T-helper 17 cell (primary cell): ENCODE measurements at places on chromosomes 2 and 18.
A peak's percentile ranks its signal among the peaks of the same experiment; 100 is the strongest.

GRCh38 chr2:54099370-54099769, 16.0 kb upstream of the ACYP2 start:
- no peak for DNase-seq

DNA sequence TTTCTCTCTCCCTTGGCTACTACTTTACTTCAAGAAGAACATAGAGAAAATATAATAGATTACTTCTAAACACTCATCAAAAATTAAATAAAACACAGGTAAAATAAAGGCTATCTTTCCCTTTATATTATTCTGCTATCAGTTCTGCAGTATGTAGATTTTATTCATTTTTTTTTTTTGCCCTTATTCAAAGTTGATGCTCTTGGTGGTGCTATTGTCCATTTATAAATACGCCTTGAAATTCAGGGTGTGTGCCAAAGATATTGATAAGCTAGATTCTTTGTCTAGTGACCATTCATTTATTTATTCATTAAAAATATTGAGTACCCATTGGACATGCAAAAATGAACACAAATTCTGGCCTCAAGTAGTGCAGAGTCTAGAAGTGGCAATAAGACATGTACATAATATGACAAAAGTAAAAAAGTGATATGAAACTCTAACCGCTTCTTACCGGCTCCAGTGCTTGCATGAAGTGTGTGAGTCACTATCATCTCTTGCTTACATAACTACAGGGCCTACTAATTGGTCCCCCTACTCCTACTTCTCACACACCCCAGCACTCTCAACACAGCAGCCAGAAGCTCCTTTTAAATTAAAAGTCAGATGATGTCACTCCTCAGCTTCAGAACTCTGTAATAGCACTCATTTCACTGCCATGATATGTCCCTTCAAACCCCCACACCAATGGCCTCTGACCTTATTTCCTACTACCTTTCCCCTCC, 208.3 kb upstream of the FANCL start:
- no peak for DNase-seq

- no peak for DNase-seq
Observed at GRCh38 chr2:142484111-142484510, 353.3 kb upstream of the LRP1B start.

- DNase-seq = no peak
Observed at GRCh38 chr18:35045806-35046205, 4.6 kb downstream of the MAPRE2 start.

DNA sequence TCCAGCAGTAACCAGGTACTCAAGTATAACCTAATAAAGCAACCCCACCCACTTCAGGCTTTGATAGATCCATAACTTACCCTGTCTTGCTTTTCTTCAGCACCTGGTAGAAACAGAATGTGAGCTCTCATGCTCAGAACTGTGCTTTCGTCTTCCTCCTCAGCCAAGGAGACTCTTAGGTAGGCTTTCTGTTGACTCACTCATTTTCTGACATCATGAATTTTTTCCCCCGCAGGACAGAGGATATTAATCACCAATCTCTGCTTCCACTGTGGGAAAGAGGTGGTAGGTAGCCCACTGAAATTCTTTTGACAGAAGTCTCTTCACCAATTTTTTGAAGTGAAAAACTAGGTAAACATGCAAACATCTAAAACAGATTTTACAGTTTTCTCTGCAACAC, 241.2 kb upstream of the KCNJ3 start:
- no peak for DNase-seq

DNA sequence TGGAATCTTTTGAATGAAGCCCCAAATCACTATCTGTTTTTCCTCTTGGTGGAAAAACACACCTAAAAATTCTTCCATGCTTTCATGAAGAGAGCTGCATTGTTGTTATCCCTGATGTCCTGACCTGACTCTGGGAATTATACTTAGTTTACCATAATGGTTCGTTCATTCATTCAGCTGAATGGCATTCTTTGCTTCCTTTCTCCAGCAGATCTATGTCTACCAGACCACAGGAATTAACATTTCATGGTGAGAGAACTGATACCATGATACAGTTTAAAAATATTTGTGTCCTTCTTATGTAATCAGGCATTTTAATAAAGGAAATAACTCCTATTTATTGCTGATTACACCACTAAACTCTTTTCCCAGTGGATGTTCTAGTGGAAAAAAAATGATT, 11.1 kb upstream of the SLC4A10 start:
- DNase-seq = no peak

- DNase-seq = no peak
Observed at GRCh38 chr2:229257985-229258384, 13.1 kb downstream of the PID1 start.

- DNase-seq = no peak
Observed at GRCh38 chr2:33602201-33602830, 3.2 kb upstream of the FAM98A start.

- no peak for DNase-seq
Observed at GRCh38 chr2:202883987-202884675, 12.6 kb upstream of the ICA1L start.

GRCh38 chr2:225355788-225356187, 43.7 kb upstream of the NYAP2 start:
- no peak for DNase-seq

DNA sequence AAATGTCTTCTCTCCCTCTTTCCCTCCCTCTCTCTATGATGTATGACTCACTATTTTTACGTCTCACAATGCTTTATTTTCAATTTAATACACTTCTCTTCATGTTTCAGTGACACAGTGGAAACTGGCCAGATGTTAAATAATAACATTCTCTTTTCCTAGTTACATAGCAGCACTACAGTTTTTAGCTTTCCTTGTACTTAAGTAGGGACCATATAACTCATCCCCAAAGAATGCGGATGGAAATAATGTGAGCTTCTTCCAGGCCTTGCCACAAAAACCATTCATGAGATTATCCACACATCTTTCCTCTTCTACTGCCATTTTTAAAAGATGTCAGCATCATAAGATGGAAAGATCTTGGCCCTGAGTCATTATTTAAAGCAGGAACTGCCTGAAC, 789.4 kb downstream of the LRP1B start:
- DNase-seq = no peak

- no peak for DNase-seq
Observed at GRCh38 chr18:42514512-42514911, 559.5 kb downstream of the PIK3C3 start.

DNA sequence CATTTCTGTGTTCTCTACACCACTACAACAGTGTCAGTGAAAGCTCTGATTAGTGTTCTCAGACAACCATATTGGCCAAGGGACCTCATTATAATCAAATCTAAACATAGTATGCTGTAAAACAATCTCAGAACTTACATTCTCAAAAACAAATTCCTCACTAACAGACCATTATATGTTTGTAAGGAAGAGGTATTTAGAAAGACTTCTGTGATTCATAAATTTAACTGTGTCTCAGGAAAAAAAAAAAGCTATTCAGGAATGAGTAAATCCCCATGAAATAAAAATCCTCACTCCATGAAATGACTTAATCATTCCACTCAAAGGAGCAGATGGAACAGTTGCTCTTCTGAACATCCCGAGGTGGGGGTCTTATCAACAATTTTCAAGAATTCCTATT, 413.0 kb downstream of the CDH2 start:
- no peak for DNase-seq

DNA sequence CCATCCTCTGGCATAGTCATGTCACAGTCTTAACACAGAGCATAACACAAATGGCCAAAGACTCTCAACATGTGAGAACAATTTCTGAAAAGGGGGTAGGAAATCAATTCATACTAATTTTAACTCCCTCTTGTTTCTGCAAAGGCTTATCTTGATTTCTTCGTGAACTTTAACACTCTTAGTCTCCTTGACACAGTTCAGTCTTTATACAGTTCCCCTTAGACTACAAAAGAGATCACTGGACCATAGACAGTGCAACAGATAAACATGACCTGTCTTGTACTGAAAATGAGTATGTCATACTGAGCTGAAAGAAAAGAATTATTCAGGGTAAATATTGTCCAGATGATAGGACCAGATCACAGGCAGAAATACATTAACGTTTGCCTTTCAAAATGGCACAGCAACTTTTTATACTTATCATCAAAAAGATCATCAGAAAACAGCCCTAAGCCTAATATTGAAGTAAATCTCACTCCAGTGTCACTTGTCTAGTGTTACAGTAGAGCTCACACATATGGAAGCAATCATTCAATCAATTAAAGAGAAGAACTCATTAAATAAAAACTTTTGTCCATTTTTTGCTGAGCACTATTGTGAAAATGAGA, 56.4 kb upstream of the VRK2 start:
- DNase-seq = no peak

GRCh38 chr18:79578396-79579260, 101.0 kb upstream of the CTDP1 start:
- DNase-seq = no peak

DNA sequence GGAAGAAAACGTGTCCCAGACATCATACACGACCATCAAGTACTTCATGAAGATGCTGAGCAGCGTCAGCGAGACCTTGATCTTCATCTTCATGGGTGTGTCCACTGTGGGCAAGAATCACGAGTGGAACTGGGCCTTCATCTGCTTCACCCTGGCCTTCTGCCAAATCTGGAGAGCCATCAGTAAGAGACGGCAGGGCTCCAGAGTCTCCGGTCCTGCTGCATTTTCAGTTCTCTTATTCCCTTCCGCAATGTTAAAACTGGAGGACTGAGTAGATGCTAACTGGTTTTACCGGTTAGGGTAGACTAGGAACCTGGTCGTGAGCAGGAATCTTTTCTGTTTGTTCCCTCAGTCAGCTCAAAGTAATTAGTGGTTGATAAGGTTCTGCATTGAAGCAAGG, 32.3 kb downstream of the SLC9A4 start:
- DNase-seq = no peak

- peak; percentile 44 for DNase-seq
Observed at GRCh38 chr18:26133652-26134051, at the start of gene PSMA8. TSS of gene PSMA8 (plus strand) at chr18:26133869. CDS start at chr18:26133966, 97 bp downstream.

DNA sequence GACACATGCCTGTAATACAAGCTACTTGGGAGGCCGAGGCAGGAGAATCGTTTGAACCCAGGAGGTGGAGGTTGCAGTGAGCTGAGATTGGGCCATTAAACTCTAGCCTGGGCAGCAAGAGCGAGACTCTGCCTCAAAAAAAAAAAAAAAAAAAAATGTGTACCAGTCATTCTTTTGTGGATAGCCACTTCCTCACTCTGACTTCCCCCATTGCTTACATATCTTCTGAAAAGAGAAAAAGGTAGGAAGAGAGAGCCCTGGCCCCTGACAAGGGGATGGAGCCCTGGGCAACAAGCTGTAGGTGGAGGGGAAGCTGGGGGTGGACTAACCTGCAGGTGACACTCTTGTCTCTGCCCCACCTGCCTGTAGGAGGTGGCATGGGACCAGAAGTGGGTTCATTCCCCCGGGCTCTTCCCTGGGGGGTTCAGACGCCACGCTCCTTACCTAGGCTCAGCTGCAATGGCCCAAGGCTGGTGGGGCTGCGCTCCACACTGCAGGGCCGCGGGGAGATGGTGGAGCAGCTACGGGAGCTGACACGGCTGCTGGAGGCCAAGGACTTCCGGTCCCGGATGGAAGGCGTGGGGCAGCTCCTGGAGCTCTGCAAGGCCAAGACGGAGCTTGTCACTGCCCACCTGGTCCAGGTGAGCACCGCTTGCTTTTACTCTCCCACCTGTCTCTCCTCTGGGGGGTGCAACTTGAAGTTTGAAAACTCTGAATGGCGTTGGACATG, 39.1 kb downstream of the PCARE start:
- no peak for DNase-seq

DNA sequence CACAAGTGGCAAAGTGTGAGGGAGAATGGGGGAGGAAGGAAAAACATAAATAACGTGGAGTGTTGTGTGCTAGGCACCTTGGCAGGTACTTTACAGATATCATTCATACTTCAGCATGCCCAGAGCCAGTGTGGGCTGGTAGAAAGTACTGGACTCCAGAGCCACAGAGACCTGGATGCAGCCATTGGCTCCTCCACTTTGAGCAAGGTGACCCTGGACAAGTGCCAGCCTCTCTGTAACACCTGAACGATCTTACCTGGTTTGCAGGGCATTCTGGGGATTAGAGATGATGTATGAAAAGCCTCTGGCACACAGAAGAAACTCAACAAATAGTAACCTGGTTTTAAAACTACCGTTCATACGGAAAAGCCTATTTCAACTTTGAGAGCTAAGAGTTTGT, 6.3 kb downstream of the LOXHD1 start:
- DNase-seq = no peak

DNA sequence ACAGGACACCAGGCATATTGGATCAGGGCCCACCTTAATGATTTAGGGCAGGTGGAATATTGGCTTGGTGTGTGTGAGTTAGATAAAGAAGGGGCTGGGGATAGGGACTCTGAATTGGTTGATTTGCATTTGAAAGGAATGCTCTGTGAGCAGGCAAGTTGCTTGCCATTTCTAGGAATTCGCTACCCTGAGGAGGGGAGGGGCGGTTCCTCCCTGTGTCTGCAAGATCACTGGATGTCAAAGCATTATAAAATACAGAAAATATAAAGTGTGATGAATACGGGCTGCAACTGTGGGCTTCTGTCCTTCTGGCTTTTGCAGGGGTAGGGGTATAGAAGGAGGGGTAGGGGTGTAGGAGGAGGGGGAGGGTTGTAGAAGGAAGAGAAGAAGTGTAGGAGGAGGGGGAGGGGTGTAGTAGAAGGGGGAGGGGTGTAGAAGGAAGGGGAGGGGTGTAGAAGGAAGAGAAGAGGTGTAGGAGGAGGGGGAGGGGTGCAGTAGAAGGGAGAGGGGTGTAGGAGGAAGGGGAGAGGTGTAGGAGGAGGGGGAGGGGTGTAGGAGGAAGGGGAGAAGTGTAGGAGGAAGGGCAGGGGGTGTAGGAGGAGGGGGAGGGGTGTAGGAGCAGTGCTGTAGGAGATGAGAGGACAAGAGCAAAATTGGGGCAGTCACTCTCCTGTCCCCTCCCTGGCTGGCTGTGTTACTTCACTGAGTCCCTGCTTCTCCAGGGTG, 238.0 kb upstream of the COPS8 start:
- no peak for DNase-seq

DNA sequence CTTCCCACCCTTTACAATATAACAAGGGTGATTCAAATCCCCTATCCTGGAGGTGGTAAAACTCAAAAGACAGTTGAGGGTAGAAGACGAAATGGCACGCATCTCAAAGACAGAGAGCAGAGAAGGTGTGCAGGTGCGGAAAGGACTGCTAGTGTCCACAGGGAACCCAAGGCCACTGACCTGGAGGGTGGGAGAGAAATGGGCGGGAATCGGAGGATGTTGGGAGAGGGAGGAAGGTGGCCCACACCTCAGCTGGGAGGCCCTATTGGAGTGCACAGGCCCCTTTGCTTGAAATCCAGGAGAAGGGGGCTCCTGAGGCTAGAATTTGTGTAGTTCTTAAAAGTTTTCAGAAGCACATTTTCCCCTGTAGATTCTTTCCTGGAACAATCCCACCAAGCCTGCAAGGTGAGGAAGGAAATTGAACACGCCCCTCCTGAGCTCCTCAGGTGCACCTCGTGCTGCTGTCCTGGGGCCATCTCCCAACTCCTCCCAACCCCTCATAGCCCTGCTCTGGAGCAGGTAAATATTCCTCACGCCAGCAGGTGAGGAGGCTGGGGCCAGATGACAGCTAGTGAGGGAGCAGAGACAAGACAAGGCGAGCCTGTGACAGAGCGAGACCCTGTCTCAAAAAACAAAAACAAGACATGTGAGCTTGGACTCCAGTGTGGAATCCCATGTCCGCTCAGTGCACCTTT, 99.3 kb downstream of the MCFD2 start:
- no peak for DNase-seq
